NCI-H146 (cell line): ENCODE measurements at places on chromosomes 5 and 9.
A peak's percentile ranks its signal among the peaks of the same experiment; 100 is the strongest.

- no peak for DNase-seq
Measured at GRCh38 chr5:149750596-149750995, 20.5 kb downstream of the PPARGC1B start.

GRCh38 chr5:179880848-179881590 is 22.4 kb upstream of the MRNIP start:
- no peak for DNase-seq

DNA sequence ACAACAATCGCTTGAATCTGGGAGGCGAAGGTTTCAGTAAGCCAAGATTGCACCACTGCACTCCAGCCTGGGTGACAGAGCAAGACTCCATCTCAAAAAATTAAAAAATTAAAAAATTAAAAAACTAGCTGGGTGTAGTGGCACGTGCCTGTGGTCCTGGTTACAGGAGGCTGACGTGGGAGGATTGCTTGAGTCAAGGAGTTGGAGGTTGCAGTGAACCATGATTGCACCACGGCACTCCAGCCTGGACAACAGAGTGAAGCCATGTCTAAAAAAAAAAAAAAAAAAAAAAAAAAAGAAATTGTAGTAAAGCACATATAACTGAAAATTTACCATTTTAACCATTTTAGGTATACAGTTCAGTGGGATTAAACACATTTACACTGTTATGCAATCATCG is 13.1 kb upstream of the CCIN start:
- no peak for DNase-seq

GRCh38 chr5:67591491-67591890 is 394.9 kb upstream of the CD180 start:
- no peak for DNase-seq

DNA sequence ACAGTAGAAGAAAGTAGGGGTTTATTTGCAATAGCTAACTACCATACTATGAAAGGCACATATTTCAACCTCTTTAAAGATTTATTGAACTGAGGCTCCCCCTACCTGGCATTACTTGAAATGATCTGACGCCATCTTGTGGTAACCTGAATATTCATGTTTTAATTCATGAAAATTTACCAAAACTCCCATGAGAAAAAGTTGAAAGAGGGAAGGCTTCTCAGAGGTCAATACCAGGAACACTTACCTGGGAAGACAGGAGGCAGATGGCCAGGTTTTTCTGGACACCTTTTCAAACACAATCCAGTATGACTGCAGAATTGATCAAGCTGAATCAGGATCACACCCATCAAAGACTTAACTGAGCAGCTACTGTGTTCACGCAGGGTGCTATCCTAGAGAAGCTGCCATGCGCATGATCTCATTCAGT is 9.4 kb downstream of the PRELID2 start:
- DNase-seq = peak; percentile 4

- DNase-seq = no peak
Measured at GRCh38 chr5:132225165-132226032, 2.3 kb downstream of the P4HA2 start.

GRCh38 chr5:139648205-139649081 is at the start of gene CXXC5:
TSS of gene CXXC5 (plus strand) at chr5:139648349. CDS start at chr5:139680524, 32,175 bp downstream.
- DNase-seq = peak; percentile 75

- DNase-seq = no peak
Measured at GRCh38 chr9:87873607-87874303, 8.9 kb upstream of the SPATA31E1 start.

DNA sequence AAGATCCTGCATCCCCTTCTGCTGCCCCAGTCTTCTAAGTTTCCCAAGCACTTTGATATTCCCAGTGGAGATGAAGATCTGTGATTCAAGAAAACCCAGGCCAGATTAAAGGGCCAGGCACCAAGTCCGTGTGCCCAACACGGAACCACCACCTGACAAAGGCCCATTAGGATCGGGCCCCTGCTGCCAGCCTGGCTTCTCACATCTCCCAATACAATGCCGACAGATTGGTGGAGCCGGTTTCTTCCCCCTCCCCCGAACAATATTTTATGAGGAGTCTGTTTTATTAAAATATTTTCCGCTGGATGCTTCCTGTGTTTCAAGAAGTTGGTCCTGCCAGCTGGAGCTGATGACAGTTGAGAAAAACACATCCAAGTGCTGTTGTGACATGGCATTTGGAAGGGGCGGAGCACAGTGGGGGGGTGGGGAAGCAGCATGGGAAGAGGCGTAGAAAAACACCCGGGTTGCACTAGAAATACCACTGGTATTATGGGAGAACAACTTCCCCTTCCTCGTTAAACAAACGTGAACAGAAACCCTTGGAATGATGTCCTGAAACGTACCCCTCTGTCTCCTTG is 45.0 kb downstream of the CRB2 start:
- DNase-seq = no peak

- no peak for DNase-seq
Measured at GRCh38 chr9:105151686-105151995, 92.8 kb upstream of the SLC44A1 start.

DNA sequence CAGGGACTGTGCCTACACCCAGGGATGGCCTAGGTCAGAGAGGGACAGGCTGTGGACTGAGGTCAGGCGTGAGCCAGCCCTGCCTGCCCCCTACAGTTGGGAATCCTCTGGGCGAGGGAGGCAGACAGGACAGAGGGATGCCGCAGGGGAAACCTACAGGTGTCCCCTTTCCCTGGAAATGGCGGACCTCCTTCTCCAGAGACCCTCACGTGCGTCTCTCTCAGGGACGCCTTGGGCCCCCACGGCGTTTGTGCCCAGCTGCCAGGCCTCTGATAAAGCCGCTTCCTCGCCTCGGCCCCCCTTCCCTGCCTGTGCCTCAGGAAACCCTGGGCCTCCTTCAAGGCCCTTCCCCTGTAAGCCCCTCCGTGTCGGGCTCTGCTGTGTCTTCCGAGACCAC is 129.3 kb downstream of the RXRA start:
- no peak for DNase-seq

GRCh38 chr5:142114687-142115086 is 6.1 kb downstream of the NDFIP1 start:
- no peak for DNase-seq

DNA sequence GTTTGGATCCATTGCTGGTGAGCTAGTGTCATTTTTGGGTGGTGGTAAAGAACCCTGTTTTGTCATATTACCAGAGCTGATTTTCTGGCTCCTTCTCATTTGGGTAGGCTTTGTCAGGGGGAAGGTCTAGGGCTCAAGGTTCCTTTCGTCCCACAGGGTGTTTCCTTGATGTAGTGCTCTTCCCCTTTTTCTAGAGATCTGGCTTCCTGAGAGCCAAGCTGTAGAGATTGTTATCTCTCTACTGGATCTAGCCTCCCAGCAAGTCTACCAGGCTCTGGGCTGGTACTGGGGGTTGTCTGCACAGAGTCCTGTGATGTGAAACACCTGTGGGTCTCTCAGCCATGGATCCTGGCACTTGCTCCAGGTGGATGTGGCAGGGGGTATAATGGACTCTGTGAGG is 145.9 kb downstream of the HINT1 start:
- no peak for DNase-seq

- DNase-seq = no peak
Measured at GRCh38 chr9:68870086-68870485, 143.8 kb downstream of the PRKACG start.

DNA sequence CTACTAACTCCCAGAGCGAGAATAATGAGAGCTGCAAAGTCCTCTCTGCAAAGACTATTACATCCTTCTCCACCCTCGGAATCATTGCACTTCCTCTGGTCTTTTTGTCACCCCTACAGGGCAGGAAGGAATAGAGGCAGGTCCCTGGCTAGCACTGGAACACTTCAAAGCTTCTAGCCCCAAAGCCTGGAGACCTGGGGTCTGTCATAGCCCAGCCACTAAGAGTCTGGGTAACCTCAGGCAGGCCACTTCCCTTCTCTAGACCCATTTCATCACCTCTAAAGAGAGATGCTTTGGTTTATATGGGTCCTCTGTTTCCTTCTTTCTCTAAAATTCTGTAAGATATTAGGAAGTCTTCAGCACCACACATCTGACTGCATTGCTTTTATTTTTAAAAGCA is 6.7 kb downstream of the ADRB2 start:
- no peak for DNase-seq

DNA sequence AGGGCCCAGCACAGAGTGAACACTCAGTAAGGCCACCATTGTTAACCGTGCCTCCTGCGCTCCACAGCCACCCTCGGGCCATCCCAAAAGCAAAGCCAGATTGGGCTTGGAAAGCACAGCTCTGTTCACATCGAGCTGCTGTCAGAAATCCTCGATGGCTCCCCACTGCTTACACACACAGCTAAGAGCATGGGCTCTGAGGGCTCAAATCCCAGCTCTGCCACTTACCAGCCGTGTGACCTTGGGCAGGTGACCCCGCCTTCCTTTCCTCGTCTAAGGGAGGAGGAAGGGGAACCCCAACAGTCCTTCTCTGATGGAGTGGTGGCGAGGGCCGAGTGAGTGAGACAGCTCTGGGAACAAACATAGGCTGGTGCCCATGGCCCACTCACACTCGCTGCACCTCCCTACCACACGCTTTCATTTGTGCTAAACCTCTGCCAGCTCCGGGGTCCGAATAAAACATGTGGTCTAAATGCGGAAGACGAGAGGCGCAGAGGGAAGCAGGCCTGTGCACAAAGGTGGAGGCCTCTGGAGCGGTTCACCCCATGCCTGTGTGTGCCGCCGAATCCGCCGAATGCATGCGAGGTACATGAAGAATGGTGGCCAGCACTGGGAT is 139.3 kb downstream of the PAX5 start:
- DNase-seq = no peak

DNA sequence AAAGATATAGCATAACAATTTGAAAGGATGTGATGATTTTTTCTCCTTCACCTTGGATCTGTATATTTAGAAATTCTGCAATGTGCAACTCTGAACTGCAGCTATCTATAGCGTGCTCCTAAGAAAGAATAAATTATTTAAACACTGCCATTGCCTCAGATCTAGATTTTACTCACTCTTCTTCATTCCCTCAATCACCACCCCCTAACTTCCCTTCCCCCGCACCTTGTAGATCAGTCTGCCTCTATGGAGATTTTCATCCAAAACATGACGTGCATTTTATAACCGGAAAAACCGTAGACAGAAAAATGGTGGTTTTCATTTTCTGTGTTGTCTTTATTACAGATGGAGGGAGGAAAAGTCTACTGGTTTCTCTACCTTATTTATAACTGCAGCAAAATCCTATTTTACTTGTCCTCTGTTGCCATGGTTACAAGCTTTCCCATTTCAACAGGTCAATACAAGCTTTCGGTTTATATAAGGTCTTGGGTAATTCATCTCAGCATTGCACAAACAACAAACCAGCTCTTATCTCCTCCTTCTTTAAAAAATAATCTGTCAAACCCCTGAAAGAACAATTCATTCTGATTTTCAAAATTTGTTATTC is 480.0 kb downstream of the TAF11L14 start:
- DNase-seq = peak; percentile 1

DNA sequence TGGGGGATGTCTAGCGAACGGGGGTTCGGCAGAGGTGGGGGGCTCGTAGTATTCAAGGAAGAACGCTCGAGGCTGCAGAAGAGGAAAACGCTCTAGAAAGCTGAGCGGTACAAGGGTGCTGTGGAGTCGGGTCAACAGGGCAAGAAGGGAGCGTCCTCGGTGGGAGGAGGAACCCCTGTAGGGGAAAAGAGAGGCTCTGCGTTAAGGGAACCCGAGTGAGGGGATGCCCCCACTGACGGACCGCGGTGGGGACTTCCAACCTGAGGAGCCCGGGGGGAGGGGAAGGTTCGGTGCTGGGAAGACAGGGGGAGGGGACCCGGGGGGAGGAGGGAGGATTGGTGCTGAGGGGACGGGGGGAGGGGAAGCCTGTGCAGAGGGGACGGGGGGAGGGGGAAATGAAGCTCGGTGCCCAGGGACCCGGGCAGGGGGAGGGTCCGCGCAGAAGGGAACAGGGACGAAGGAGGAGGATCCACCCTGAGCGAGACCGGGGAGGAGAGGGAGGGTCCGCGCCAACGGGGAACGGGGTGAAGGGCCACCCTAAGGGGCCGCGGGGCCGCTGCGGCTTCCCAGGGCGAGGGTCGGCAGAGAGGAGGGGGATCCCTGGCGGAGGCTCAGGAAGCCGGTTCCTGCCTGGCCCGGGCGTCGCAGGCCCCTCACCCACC is 621 bp downstream of the NR6A1 start:
- DNase-seq = peak; percentile 54

GRCh38 chr9:114054191-114054690 is 23.9 kb downstream of the AMBP start:
- no peak for DNase-seq

GRCh38 chr9:89605465-89606048 is 745 bp downstream of the GADD45G start:
- peak; percentile 54 for DNase-seq

GRCh38 chr9:99391937-99392594 is 170.0 kb downstream of the SEC61B start:
- no peak for DNase-seq

DNA sequence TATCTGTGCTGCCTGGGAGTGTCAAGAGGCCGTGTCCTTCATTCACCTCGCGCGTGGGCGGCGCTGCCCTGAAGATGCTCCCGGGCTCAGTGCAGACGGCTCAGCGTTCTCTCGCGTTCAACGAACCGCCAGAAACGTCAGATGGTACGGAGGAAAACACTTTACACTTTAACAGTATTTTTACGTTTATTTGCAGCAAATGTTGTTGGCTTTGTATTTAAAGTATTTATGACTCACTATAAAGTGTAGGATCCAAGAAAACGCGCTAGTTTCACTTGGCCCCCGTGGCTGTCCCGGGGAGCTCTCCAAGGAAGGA is 544 bp upstream of the ERCC6L2 start:
- no peak for DNase-seq

DNA sequence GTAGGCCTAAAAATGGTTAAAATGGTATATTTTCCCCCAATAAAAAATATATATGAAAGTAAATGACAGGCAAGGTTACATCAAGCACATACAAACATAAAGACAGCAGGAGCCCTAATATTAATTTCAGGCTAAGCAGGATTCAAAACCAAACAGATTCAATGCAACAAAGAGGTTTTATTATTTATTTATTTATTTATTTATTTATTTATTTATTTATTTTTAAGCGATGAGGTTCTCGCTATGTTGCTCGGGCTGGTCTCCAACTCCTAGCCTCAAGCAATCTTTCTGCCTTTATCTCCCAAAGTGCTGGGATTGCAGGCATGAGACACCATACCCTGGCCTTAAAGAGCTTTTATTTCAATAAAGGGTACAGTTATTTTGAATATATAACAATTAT is 106.4 kb upstream of the SHB start:
- no peak for DNase-seq

DNA sequence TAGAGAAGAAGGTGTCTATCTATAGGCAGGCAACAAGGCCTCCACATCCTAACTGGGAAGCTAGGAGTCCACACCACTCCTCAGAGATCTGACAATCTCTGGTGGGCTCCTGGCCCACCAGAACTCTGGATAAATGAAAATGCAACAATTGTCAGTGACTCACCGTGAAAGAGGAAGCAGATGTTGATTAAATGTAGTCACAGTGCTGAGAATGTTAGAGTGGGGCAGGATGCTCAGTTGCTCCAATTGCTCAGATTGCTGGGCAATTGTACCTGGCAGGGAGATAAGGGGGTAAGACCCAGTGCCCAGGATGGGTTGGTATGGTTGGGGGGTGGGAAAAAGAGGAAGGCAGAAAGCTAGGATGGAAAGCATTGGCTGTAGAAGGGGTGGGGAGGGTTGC is 4.3 kb downstream of the CCL19 start:
- DNase-seq = no peak
